Osteocyte (in vitro differentiated cells): ENCODE measurements at places on chromosomes 4 and X.

DNA sequence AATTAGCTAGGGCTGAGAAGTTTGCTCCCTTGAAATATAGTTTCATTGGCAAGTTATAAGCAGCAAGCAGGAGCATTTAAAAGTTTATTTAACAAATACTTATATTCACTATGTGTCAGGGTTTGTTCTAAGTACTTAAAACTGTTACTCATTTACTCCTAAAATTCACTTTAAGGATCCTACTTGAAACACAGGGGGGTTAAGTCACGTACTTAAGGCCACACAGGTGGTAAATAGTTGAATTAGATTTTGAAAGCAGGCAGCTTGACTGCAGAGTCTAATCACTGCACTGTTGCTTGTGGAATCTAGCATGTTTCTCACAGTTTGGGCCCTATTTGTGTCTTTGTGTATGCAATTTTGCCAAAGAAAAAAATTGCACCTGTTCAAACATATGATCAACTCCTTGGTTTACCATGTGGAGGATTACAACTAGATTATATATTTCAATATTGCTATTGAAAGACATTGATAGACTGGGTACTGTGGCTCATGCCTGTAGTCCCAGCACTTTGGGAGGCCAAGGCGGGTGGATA is 7.6 kb downstream of the SGMS2 start:
- no peak for DNase-seq

- DNase-seq = no peak
These were observed 1.1 kb upstream of the ATP11C start for GRCh38 chrX:139933904-139934303.

- no peak for DNase-seq
These were observed 37.8 kb downstream of the RNF175 start for GRCh38 chr4:153722036-153722435.

DNA sequence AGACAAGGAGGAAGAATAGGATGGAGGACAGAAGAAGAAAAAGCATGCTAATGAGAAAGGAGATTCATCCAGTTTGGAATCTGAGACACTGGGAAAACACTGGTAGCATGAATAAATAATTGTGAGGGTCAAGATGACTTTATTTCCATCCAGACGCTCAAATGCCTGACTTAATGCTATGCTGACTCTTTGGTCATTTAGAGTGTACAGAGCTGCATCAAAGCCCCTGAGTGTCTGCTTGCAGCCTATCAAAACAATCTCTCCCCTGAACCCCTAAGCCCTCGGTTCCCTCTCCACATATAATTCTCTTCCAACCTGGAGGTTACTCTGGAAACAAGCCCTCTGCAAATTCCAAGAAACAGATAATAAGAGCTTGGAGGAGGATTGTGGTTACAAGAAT is 208.8 kb downstream of the MAGEB17 start:
- DNase-seq = no peak

GRCh38 chr4:182832352-182833120 is 84.7 kb downstream of the DCTD start:
- no peak for DNase-seq

GRCh38 chrX:70046978-70047377 is 2.8 kb downstream of the AWAT2 start:
- no peak for DNase-seq

DNA sequence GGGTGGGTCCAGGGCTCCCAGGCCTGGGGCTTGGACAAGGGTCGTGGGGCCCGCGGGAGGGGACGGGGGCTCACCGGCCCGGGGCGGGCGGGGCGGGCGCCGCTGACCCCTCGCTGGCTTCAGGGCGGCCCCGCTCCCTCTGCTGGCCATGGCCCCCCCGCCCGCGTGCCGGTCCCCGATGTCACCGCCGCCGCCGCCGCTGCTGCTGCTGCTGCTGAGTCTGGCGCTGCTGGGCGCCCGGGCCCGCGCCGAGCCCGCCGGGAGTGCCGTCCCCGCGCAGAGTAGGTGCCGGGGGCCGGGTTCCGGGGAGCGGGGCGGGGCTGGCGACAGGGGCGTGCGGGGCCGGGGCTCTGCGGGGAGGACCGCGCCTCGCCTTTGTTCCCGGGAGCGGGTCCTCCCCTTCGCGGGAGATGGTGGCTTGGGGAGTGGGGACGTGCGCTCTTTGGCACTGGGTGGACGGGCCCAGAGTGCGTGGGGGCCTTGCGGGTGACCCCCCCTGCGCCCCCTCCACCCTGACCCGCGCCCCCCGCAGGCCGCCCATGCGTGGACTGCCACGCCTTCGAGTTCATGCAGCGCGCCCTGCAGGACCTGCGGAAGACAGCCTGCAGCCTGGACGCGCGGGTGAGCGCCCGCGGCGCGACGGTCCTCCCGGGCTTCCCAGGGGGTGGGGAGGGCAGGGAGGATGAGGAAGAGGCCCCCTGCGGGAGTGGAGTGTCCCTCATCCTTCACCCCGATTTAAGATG is 16.8 kb upstream of the NAT8L start:
- DNase-seq = no peak

GRCh38 chr4:40280586-40280985 is 54.5 kb upstream of the CHRNA9 start:
- no peak for DNase-seq

- DNase-seq = no peak
These were observed 1240.2 kb downstream of the FAM133A start for GRCh38 chrX:94914235-94914634.
